ENCODE measurements at places on chromosomes 13 and 19.

DNA sequence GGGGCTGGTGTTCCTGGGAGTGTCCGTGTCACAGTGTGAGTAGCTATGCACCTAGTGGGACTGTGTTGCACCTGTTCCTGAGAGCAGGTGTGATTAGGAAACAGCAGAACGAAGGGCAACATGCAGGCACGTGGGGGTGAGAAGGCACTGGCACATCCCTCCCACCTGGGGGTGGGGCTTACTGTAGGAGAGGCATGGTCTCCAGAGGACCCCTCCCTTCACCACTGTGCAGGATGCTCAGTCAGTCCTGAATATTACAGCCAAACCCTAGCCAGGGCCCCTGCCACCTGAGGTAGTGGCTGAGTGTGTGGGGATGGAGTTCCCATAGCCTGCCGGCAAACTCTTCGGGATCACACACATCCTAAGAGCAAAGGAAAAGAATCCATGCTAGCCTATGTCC is 99.2 kb downstream of the ZDHHC20 start:
- DNase-seq: no peak

DNA sequence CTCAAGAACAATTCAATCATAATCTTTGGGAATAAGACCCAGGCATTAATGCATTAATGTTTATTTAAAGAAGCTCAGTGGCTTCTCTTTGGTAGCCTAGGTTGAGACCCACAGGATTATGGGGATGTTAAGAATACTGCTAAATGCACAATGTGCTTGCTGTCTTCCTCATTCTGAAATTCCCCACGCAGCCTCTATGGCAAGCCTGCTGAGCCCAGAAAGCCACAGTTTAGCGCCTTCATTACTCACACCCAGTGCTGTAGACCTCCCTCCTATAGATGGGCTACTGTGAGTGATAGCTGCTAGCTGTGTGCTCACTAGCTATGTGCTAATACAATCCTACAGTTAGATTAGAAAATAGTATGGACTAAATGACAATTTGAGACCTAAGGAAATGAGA is 90.6 kb downstream of the TNFSF13B start:
- DNase-seq: no peak

DNA sequence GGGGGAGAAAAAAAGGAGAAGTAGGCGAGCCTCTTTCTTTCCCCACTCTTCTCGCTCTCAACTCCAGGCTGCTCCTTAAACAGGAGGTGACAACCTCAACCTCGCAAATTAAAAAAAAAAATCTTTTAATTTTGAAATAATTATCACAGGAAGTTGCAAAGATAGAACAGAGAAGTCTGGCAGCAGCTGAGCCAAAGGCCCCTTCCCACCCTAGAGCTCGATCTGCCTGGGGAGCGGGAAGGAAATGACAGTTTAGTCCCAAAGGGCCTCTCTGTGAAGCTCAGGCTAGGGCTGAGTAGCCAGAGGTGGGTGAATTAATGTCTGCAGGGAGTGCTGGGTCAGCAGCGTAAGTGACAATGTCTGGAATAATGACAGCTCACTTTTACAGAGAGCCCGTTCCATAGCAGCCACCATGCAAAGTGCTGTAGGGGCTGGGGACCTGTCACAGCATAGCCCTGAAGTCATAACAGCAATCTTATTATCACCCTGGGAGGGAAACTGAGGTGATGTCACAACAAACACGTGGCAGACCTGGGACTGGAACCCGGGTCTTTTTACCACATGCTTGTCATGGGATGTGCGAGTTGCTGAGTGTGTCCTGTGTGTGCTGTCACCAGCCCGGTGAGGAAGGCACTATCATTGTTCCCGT is 8.8 kb upstream of the CD22 start:
- no peak for DNase-seq

GRCh38 chr13:89113744-89114143 is 1442.6 kb downstream of the SLITRK5 start:
- no peak for DNase-seq

DNA sequence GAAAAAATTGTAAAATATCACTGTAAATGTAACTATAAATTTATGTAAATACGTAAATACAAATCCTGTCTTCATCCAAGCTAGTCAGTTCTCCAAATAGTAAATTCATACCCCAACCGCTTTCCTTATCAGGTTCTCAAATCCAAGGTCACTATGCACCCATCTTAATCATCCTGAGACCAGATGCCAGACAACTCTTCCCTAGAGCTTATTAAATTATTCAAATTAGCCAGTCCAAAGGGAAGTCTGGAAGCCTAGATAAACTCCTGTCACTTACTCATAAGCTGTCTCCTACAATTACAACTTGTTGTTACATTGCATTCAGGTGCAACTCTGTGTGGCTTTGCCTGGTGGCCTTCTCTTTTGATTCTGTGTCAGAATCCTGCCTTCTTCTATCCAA is 836.1 kb upstream of the PCDH20 start:
- no peak for DNase-seq

DNA sequence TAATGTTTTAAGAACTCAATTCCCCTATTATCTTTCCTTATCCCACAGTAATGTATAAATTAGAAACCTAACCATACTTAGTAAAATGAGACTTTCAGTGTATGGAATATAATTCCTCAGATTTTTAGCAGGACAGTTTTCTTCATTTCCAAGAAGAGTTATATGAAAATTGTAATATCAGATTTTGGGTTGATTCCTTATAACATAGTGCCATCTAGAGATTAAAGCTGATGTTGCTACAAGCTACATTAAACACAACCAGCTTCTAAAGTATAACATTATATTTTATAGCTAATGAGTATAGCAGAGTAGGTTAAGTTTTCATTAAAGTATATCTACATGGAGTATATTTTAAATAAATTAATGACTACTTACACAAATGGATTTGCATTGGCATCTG is 99.7 kb upstream of the MIR17HG start:
- no peak for DNase-seq

DNA sequence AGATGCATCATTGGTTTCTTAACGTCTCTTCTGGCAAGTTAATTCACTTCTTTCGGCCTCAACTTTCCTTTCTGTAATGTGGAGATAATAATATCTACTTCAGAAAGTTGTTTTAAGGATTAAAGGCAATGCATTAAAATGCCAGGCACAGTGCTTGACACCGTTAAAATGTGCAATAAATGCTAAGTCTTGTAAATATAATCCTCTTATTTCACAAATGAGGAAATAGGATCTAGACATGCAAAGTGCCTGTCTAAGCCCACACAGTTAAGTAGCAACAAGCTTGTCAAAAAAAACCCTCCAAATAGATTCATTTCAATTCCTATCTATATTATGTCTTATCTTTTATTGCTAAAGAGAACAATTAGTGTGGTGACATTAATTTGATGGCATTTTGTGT is 86.4 kb upstream of the TSC22D1 start:
- DNase-seq: no peak

GRCh38 chr13:31380715-31381114 is 180.9 kb downstream of the B3GLCT start:
- no peak for DNase-seq

All from activated CD4-positive, alpha-beta T cell treated with anti-CD3 and anti-CD28 coated beads, Interleukin-2, amount 50 U/mL, for 24 hours (primary cell).